ENCODE measurements at places on chromosomes 13 and 19. TPM values are rescaled to one million over a fixed set of nuclear protein-coding genes. Genes with fewer than 3 reads are reported as not detected.

PNKP gene
- 114 TPM for total RNA-seq

CGB3 gene
- not detected for total RNA-seq

NLRP5 gene
- total RNA-seq = not detected

NOSIP gene
- 79.8 TPM for total RNA-seq

TSSK6 gene
- 0.35 TPM for total RNA-seq

ZNF432 gene
- total RNA-seq = 8.9 TPM

SCN1B gene
- 15.8 TPM for total RNA-seq

MRPL34 gene
- 61.6 TPM for total RNA-seq

ZNF575 gene
- total RNA-seq = 3.0 TPM

CYP4F3 gene
- not detected for total RNA-seq

PTPRS gene
- total RNA-seq = 16.1 TPM

LSM7 gene
- 124 TPM for total RNA-seq

NCAN gene
- not detected for total RNA-seq

ABCA7 gene
- 9.8 TPM for total RNA-seq

PCDH17 gene
- total RNA-seq = 5.0 TPM

PINLYP gene
- 2.6 TPM for total RNA-seq

TSC22D1 gene
- 51.8 TPM for total RNA-seq

CGB2 gene
- not detected for total RNA-seq

C2CD4C gene
- 0.38 TPM for total RNA-seq

C3 gene
- total RNA-seq = not detected

SLC46A3 gene
- total RNA-seq = 3.9 TPM

FCHO1 gene
- total RNA-seq = 1.6 TPM

UBE2L5 gene
- not detected for total RNA-seq

MYO16 gene
- total RNA-seq = 0.07 TPM

PTGER1 gene
- total RNA-seq = 0.40 TPM

C19orf81 gene
- total RNA-seq = 1.1 TPM

CA11 gene
- 2.8 TPM for total RNA-seq

ZNF547 gene
- total RNA-seq = 3.2 TPM

INSR gene
- total RNA-seq = 19.5 TPM

CAMSAP3 gene
- total RNA-seq = 0.22 TPM

ZNF296 gene
- total RNA-seq = 1.8 TPM

ACP7 gene
- 0.49 TPM for total RNA-seq

CD33 gene
- not detected for total RNA-seq

KIRREL2 gene
- not detected for total RNA-seq

HIF3A gene
- total RNA-seq = 8.5 TPM

CPB2 gene
- not detected for total RNA-seq

SIGLEC9 gene
- total RNA-seq = not detected

C5AR2 gene
- total RNA-seq = not detected

CASP14 gene
- total RNA-seq = not detected

Data from endothelial cell of umbilical vein (primary cell).